ENCODE measurements at places on chromosomes 16 and 17.

- no peak for DNase-seq
Measured at GRCh38 chr17:75553295-75554110, 28.0 kb downstream of the LLGL2 start.

GRCh38 chr17:70525961-70526360 lies 356.6 kb downstream of the KCNJ2 start:
- no peak for DNase-seq

GRCh38 chr16:35746281-35746962 lies 2287.0 kb downstream of the TP53TG3F start:
- no peak for DNase-seq

GRCh38 chr17:55681342-55681700 lies 41.3 kb downstream of the TMEM100 start:
- no peak for DNase-seq

- DNase-seq: no peak
Measured at GRCh38 chr16:84205976-84206691, 15.2 kb downstream of the ADAD2 start.

- DNase-seq: no peak
Measured at GRCh38 chr16:55846598-55847346, 13.9 kb upstream of the CES1 start.

DNA sequence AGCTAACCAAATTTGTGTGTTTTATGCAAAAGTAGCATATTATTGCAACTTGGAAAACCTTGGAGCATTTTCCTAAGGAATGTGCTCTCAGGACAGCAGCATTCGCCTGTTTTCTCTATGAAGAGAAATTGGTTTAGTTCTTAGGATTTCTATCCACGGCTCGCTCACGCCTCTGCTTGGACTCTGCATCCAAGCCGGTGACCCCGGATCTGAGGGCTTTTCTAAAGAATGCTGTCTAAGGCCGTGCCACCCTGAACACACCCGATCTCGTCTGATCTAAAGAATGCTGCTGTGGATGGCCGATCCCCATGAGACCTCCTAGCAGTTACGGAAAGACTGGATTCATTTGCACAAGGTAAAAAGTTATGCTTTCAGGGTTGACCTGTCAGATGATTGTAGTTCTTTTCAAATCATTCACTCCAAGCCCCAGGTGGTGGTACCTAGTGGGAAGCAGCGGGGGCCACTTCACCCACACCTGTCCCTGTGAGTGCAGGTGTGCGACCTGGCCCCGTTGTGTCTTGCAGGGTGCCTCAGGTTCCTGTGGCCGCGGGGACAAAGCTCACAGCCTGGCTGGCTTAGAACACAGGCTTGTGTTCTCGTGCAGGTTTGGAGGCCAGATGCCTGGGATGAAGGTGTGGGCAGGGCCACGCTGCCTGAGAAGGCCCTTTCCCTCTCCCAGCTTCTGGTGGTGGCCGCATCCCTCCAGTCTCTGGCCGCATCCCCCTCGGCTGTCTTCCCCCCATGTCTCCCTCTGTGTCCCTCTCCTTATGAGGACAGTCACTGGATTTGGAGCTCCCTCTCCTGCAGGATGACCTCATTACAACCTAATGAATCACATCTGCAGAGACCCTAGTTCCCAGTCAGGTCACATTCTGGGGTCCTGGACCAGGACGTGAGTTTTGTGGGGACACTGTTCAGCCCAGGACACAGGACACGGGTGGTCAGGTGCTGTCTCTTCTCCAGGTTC lies 71.1 kb downstream of the BANP start:
- no peak for DNase-seq

GRCh38 chr17:31371511-31372097 lies 19.9 kb upstream of the RAB11FIP4 start:
- DNase-seq: no peak

GRCh38 chr16:67111951-67112444 lies 2.3 kb downstream of the PHAF1 start:
- DNase-seq: no peak

- peak; percentile 17 for DNase-seq
Measured at GRCh38 chr17:78184868-78185267, 2.0 kb downstream of the TK1 start.

DNA sequence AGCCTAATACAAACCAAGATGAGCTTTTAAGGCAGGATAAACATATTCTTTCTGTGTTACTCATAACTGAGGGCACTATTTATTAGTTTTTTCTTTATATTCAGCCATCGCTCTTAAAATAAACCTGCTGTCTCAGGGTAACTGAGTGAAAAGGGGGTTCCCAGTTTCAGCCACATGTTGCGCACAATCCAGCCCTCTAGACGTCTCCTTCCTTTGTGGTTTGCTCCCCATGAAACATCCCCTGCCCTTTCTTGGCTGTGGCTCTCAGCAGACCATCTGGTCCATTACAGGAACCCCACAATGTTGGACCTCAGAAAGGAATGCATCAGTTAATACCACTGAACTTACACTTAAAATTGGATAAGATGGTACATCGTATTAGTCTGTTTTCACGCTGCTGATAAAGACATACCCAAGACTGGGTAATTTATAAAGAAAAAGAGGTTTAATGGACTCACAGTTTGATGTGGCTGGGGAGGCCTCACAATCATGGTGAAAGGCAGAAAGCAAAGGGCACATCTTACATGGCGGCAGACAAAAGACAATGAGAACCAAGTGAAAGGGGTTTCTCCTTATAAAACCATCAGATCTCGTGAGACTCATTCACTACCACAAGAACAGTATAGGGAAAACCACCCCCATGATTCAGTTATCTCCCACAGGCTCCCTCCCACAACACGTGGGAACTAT lies 12.6 kb upstream of the IL21R start:
- DNase-seq: no peak
